C1 segment of cervical spinal cord (tissue), 14 donors: ENCODE measurements at places on chromosomes 6 and 20.

DNA sequence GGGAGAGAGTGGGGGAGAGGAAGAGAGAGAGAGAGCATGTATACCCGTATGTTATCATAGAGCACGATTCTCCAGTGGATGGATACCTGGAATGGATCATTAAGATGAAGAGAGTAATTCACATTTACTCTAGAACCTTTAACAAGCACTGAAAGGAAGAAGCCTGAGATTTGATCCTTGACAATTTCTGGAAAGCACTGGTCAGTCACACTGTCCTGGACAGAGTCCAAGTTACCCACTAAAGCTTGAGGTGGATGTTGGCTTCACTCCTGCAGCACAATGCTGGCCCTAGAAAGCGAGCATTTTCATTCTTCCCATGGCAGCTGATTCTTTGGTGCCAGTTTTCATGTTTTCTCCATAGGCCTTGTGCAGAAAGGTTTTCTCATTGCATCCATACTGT, 25.6 kb downstream of the NFYA start:
- DNase-seq, result no peak

DNA sequence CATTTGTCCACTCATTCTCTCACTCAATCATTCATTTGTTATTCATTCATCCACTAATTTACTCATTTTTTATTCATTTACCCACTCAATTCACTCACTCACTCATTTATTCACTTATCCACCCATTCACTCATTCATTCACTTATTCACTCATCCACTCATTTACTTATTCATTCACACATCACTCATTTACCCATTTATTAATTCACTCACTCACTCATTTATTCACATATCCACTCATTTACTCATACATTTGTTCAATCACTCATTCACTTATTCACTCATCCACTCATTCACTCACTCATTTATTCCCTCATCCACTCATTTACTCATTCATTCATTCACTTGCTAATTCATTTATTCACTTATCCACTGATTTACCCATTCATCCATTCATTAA, 129.1 kb downstream of the TTLL2 start:
- no peak for DNase-seq

- no peak for DNase-seq
Observed at GRCh38 chr20:50585214-50585613, 75.0 kb downstream of the PTPN1 start.

DNA sequence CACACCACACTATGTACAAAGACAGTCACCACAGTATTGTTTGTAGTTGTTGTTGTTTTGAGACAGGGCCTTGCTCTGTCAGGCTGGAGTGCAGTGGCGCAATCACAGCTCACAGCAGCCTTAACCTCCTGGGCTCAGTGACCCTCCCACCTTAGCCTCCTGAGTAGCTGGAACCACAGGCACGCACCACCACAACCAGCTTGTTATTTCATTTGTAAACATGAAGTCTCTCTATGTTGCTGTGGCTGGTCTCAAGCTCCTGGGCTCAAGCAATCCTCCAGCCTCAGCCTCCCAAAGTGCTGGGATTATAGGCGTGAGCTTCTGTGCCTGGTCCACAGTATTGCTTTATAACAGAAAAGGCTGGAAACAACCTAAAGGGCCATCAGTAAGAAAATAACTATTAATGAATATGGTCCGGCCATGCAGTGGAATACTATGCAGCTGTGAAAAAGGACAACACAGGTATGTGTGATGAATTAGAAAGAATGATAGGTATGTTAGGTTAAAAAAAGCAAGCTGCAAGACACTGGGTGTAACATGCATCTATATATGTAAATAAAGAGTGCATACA, 30.0 kb upstream of the PTGIS start:
- no peak for DNase-seq

DNA sequence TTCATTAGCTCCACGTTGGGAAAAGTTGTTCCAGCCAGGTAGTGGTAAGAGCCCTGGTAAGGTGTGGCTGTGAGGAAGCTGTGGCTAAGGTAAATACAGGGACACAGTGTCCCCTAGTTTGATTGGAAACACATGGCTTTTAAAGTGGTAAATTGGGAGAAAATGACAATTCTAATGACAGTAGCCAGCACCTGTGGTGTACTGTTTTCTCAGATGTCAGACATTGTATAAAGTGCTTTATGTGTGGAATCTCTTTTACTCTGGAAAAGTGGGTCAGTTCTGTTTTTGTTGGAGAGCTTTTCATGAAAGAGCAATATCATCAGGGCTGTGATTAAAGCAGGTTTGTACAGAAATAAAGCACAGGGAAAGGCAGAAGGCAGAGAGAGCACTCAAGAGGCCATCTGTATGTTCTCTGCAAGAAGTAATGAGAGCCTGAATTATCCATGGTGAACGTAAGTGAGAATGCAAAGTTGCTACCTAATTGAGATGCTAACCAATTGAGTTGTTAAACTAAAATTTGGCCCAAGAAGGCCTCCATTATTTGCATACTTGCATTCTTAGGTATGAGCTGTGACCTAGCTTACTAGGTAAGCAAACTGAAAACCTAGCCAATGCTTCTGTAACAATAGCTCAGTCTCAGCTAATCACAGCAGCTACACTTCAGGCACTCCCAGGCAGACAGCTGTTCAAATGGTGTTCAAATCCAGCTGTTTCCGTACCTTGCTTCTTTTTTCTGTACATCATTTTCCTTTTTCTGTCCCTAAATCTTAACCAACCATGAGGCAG, 28.2 kb downstream of the MRAP2 start:
- DNase-seq, result no peak

DNA sequence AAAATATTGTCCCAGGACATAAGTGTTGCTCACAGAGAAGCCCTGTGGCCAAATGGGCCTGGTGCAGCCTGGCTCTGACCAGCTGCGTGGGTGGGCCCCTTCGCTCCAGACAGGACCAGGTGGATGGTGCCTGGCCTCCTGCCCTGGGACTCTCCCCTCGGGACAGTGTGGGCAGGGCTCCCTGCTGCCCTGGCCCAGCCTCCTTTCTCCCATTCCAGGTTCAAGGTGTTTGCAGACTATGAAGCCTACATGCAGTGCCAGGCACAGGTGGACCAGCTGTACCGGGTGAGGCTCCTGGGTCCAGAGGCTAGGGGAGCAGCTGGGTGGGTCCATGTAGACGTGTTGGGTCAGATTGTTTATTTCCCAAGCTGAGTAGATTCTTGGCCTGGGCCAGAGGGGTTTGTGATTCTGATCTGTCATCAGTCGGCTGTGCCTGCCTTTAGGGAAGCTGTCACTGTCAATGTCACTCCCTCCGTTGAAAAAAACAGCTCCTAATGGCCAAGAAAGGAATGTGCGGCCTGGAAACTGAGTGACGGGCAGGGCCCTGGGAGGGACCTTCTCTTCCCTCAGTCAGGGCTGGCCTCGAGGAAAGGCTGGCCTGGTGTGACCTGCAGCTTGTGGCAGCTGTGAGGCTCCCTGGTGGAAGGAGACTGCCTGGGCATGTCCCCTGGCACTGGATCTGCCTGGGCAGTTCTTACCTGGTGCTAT, 47.7 kb downstream of the PYGB start:
- no peak for DNase-seq
